NCI-H1092 treated with DMSO at 0.1 percent for 48 hours (cell line): ENCODE measurements at places on chromosomes 13 and 19.

DNA sequence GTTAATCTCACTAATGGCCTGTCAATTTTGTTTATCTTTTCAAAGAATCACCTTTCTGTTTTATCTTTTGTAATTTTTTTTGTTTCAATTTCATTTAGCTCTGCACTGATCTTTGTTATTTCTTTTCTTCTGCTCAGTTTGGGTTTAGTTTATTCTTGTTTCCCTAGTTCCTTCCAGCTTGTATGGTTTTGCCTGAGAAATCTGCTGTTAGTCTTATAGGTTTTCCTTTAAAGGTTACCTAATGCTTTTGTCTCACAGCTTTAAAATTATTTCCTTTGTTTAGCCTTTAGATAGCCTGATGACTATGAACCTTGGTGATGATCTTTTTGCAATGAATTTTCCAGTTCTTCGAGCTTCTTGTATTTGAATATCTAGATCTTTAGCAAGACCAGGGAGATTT, 1869.8 kb upstream of the PCDH20 start:
- DNase-seq: no peak

- no peak for DNase-seq
These were observed 235.2 kb downstream of the NDFIP2 start for GRCh38 chr13:79716191-79716590.

- peak; percentile 6 for DNase-seq
These were observed 5.7 kb upstream of the CDC42EP5 start for GRCh38 chr19:54478677-54479266.

- DNase-seq: no peak
These were observed 110.6 kb downstream of the PCDH9 start for GRCh38 chr13:67119481-67119894.

DNA sequence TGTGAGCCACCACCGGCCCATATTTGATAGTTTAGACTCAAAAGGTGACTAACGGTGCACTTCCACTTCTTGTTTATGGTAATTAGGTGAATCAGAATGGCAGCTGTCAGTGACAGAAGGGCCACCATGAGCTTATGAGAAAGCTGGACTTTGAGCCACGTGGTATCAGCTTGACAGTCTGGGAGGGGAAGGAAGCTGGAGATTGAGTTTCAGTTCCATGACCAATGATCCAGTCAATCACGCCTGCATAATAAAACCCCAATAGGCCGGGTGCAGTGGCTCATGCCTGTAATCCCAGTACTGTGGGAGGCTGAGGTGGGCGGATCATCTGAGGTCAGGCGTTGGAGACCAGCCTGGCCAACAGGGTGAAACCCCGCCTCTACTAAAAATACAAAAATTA, 8.2 kb downstream of the EID2B start:
- no peak for DNase-seq

- no peak for DNase-seq
These were observed 139.2 kb downstream of the PCDH20 start for GRCh38 chr13:61276401-61276800.

DNA sequence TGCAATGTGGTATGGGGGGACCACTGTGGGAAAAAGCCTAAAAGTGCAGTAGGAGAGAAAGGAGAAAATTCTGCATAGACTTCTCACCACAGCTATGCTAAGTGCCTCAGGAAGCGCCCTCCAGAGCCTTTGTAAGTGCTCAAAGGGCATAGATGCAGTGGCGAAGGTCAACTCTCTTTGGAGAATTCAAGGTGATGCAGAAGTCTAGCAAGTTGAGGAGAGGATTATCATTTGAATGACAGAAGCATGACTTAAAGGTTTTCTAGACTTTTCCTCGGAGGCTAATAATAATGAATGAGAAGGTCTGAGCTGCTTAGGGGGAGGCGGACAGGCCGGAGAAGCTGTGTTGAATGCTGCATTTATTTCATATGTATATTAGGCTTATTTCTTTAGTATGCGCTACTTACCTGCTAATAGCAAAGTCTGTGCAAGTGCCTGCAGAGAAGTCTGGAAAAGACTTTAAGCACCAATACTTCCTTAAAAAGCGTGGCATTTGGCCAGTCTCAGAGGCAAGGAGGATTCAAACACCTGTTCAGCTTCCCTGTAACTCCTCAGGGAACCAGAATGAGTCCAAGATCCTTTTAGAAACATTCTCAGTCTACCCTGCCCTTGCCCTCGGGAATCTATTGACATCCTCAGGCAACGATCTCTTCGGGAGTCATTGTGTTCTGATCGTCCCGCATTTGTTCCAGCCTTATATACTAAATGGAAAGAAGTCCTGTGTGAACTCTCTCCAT, 56.2 kb downstream of the FLT1 start:
- DNase-seq: no peak

DNA sequence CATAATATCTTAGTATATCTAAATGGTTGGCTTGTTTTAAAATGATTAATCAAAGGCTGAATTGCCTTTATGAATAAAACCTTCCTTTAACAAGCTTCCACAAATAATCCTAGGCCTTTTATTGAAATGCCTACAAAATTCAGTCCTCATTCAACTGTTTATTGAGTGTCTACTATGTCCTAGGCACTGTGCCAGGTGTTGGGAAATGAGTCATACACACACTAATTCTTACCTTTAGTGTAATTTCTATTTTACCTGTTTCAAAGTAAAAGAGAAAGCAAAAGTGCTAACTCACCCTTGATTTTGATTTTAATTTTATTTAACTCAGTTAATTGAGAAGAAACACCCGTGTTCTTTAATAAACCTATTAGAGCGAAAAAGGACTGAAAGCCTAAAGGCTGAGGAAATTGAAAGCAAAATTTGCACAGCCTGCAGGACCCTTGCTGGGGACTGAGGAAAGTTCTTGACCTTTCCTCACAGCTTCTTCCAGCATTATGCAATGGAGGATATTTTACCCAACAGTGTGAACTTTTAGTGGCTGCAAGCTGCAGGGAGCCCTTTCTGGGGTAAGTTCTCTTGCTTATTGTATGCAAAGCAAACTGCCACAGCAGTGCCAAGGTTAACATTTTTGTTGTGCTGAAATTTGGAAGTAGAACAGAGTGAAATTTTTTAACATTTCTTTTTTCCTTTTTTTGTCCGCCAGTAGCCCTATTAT, 83.1 kb downstream of the B3GLCT start:
- no peak for DNase-seq

GRCh38 chr13:110250258-110250891, 56.6 kb downstream of the COL4A1 start:
- DNase-seq: no peak

- no peak for DNase-seq
These were observed 392 bp upstream of the ARHGAP33 start for GRCh38 chr19:35775046-35775297.

DNA sequence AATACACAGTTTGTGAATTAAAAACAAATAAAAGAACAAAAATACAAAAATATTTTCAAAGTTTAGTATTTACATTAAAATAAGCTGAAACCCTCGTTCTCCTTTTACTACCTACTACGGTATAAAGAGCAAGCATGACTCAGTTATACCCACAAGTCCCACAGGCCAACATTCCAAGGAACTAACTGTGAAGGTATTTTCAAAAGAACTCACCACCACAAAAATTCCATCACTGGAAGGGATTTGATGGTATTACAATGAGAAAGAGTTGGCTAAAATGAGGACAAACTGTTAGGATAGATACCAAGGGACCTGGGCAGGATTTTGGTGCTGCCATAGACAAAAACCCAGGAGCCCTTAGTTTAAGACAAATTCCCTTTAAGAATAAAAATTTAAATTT, 122.7 kb downstream of the TBC1D4 start:
- DNase-seq: no peak

DNA sequence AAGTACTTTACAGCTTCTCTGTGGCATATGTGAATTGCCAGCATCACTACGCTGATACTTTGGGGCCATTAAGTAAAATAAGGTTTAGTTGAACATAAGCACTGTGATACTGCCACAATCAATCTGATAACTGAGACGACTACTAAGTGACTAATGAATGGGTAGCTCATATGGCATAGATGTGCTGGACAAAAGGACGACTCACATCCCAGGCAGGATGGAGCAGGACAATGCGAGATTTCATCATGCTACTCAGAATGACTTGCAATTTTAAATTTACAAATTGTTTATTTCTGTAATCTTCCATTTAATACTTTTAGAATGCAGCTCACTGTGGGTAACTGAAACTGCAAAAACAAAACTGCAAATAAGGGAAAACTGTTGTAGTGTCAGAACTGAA, 13.6 kb downstream of the CCDC122 start:
- DNase-seq: no peak

DNA sequence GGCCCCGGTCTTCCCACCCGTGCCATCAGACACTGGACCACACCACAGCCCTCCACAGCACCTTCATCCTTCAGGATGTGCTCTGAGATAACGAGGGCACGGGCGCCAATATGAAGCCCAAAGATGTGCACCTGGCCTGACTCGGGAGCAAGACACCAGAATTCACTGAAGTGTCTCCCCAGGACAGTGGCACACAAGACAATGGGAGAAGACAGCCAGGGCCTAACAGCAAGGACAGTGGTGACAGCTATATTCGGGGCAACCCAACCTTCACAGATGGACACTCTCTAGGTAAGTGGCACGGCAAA, 7.2 kb downstream of the DDX39A start:
- DNase-seq: no peak

DNA sequence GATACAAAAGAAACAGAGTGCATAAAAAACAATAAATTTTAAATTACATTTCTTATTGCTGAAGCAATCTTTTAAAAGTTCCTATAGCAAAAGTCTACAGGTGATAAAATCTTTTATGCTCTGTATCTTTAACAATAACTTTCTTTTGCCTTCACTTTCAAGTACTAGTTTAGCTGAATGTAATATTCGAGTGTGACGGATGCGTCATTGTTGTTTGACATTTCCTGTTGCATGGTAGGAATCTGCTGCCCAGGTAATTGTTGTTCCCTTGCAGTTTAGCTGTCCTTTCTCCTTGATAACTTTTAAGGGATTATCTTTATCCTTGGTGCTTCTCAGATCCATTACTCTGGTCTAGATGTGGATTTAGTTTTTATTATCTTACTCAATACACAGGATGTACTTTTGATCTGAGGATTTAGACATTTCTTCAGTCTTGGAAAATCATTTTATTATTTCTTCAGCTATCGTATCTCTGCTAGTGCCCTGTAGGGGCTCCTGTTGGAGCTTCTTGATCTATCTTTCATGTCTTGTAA, 2.1 kb upstream of the CPB2 start:
- DNase-seq: no peak

- no peak for DNase-seq
These were observed 70.0 kb downstream of the FOXO1 start for GRCh38 chr13:40596484-40596883.

GRCh38 chr13:97881556-97881955, 71.9 kb upstream of the IPO5 start:
- DNase-seq: no peak
